ENCODE measurements at places on chromosomes 12 and 14. TPM values are rescaled to one million over a fixed set of nuclear protein-coding genes. Genes with fewer than 3 reads are reported as not detected.

The PTPRB gene
- 14.4 TPM for total RNA-seq

The LTBR gene
- total RNA-seq: 234 TPM

The RNFT2 gene
- total RNA-seq: 3.6 TPM

The FOXA1 gene
- not detected for total RNA-seq

The FOXM1 gene
- 0.59 TPM for total RNA-seq

The SMIM41 gene
- total RNA-seq: 50.6 TPM

The FAIM2 gene
- total RNA-seq: 46.8 TPM

The RNASE3 gene
- total RNA-seq: 0.63 TPM

Data from tibial nerve (tissue), 4 donors.